Right forelimb (tissue), 1 donor: ENCODE measurements at places on chromosomes 5 and 9.

GRCh38 chr5:128099944-128100343 lies 16.4 kb downstream of the SLC12A2 start:
- DNase-seq, result no peak

DNA sequence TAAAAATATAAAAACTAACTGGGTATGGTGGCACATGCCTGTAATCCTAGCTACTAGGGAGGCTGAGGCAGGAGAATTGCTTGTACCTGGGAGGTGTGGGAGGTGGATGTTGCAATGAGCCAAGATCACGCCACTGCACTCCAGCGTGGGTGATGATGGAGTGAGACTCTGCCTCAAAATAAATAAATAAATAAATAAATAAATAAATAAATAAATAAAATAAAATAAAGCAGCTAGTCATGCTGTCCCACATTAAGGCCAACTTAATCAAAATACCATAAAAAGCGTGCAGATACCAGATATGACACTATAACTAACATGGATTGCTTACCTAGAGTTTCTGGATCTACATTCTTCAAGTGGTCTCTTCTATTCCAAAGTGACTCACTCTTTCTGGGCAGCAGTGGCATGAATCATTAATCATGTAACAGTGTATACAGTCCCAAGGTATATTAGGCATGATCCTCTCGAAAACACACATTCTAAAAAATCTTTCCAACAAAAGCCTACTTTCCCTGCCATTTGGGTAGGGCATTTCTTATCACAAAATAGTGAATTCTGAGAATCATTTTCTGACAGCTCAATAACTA lies 187.1 kb downstream of the ELAVL2 start:
- no peak for DNase-seq

DNA sequence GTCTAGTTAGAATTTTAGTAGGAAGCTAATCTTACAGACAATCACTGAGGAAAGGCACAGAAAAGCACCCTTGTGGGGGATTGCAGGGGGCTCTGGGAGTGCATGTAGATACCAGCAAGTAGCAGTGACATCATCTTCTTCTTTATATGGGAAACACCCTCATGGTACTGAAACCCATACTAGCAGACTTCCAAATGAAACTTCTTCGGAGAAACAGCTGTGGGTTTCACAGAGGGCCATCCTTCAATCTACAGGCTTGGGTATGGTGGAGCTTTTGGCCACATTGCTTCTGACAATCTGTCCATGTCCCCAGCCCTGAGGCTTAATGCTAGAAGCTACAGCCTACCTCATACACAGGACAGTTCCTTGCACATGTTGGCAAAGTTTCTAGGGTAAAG lies 165.2 kb upstream of the NFIB start:
- DNase-seq, result no peak

DNA sequence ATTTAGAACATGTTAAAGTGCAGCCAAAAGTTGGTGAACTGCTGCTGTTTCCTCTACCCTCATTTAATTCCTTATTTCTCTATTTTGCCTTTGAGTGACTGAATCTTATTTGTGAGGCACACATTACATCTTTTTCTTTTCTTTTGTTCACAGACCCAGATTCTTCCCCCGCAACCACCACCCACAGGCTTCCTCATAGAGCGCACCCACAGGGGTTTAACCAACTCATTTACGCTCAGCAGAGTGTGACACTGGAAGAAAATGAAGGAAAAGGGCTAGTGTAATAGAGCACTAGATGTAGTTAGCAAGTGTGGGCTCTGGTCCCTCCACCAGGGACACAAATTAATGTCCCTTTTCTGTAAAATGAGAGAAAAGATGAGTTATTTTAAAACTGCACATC lies 200.7 kb downstream of the PARP8 start:
- no peak for DNase-seq

DNA sequence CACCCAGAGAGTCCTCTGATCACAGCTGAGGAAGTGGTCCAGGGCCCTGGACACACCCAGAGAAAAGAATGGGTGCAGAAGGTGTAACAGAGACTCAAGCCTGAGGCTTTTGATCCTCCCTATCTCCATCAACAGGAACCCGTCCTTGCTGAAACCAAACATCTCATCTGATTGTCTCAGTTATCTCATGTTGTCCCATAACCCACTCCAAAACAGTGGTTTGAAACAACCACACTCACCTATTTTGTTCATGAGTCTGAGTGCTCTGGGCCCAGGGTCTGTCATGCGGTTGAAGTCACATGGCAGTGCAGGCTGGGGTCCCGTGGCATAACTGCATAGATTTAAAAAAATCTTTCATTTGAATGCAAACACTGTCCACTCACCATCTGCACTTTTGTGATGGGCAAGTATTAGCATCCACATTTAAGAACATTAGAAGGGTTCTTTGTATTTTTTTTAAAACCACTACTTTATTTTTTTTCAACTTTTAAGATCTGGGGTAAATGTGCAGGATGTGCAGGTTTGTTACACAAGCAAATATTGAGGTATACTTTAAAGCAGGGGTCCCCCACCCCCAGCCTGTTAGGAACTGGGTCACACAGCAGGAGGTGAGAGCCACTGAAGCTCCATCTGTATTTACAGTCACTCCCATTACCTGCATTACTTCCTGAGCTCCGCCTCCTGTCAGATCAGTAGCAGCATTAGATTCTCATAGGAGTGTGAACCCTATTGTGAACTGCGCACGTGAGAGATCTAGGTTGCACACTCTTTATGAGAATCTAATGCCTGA lies 255.8 kb downstream of the ROR2 start:
- no peak for DNase-seq

GRCh38 chr9:92971776-92972175 lies 24.5 kb downstream of the FGD3 start:
- no peak for DNase-seq

- no peak for DNase-seq
Observed at GRCh38 chr5:75435096-75435495, 76.3 kb downstream of the CERT1 start.

DNA sequence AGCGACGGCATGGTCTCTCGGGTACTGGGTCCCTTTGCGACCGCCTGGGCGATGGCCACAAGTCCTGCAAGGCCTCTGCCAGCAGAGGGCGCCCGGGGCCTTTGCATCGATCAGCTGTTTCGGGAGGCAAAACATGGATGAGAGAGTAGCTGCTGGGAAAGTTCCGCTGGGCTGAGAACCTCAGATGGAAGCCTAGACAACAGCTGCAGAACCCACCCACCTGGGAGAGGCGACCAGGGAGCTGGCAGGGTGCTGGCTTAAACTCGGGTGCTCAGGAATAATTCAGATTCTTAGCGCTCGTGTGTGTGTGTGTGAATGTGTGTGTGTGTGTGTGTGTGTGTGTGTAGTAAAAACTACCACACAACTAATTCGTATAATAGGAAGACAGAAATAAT lies 50.0 kb downstream of the TRIM32 start:
- DNase-seq, result peak; percentile 77

GRCh38 chr5:150113047-150113744 lies 26.8 kb upstream of the CSF1R start:
- peak; percentile 42 for DNase-seq

- DNase-seq, result no peak
Observed at GRCh38 chr9:7984692-7985091, 185.1 kb upstream of the DMAC1 start.
